ENCODE measurements at places on chromosomes 11 and 22. TPM values are rescaled to one million over a fixed set of nuclear protein-coding genes. Genes with fewer than 3 reads are reported as not detected.
A peak's percentile ranks its signal among the peaks of the same experiment; 100 is the strongest.

GRCh38 chr11:30573951-30574350, 12.2 kb downstream of the MPPED2 start:
- DNase-seq = no peak

GRCh38 chr11:130128626-130129025, 31.0 kb upstream of the ST14 start:
- no peak for DNase-seq

- DNase-seq = peak; percentile 68
These were observed 22.0 kb downstream of the ST14 start for GRCh38 chr11:130181295-130182272.

DNA sequence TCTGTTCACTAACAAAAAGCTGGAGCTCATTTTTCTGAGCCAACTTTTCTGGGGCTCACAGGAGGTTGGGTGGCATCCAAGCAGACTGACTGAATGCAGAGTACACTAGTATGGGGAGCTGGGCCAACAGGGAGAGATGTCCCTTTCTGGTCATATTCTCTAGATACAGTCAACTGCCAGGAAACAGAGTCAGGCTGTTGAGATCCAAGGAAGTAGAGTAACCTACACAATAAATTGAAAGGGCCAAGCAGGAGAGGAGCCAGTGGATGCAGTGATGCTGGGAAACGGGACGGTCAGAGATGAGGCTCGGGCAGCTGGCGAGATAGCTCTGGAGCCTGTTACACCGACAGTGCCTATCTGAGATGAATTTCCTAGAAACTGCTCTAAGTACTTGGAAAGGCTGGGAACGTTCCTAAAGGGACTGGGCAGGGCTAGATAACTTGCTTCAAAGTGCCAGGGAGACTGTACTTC, 71.1 kb downstream of the LARGE2 start:
- peak; percentile 84 for DNase-seq

GRCh38 chr11:15150507-15150906, 35.8 kb downstream of the INSC start:
- no peak for DNase-seq

DNA sequence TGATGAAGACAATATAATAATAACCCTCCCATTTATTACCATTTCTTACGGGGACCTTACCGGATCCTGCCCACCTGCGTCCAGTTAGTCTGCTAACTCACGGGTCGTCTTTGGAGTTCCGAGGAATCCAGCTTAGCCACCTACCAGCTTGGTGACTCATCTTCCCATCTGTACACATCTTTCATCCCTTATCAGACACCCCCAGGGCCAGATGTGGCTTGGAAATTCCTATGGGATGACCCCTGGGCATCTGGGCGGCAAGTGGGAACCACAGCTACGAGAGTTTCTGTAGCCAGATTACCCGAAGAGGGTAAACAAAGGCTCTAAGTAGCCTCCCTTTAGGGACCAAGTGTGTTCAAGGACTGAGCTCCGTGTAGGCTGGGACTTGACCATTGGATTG, 12.8 kb upstream of the PRR5 start:
- DNase-seq = no peak

GRCh38 chr11:121131656-121132055, 30.6 kb downstream of the TECTA start:
- no peak for DNase-seq

DNA sequence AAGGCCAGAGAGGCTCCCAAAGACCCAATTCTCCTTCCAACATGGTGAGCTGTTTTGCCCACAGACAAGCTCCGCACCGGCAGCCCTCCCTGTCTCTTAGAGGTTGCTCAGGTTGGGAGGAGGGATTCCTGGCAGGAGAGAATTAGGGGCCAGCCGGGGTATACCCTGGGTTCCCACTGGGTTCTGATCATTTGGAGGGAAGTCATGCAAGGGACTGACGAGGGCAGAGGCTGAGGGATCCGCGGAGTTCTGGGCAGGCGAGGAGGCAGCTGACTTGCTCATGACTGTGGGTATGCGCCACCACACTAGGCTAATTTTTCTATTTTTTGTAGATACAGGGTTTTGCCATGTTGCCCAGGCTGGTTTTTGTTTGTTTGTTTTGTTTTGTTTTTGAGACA, 4.6 kb downstream of the ST3GAL4 start:
- no peak for DNase-seq

DNA sequence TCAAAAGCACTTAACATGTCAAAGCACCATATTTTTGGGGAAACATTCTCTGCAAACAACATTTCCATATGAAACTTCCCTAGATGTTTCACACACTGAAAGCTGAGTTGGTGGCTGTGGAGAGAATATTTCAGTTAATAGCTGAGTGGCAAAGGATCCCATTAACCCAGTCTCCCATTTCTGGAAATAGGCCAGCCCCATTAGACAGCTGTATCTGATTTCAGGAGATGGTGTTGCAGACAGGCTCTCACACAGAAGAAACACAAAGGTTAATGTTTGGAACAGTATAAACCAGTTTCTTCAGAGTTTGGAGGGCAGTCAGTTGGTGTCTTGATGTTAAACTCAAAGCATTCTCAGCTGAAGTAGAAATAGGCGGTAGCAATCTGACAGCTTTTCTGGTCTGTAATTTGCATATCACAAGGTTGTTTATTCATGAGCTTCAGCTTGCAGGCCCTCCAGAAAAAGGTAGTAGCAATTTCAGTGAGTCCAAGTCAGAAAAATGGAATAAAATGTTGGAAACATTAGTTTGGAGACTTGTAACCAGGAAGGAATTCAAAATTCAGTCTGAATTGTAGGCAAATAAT, 15.5 kb upstream of the ZBTB44 start:
- no peak for DNase-seq

DNA sequence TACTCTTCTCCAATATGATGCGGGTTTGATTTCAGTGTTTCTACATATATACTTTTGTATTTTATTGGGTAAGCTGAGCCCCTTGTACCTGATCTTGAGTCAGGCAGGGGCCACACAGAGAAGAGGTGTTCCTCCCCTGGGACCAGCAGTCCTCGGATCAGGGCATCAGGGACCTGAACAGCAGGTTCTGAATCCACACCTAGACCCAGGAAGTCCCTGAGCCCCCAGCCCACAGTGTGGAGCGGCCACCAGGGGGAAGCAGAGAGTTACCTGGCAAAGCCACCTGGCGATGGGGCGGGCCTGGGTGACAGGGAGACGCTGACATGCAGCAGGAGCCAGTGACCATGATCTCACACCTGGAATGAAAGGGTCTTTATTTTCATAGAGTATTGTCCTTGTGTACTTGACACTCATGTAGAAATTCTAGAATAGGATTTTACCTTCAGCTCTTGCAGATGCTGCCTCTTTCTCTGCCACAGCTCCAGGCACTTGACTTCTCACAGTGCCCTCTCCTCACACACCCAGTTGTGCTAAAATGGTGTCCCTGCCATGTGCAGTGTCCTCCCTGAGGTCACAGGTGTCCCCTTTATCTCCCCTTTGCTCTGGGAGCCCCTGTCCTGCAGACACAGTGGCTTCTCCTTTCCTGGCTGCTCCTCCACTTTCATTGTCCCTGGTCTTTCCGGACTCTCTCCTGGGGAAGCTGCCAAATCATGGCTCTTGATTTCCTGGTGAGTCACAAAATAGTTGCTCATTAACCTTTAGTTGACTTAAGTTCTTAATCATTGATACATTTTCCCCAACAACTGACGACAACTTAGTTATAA, 48.5 kb downstream of the GGTLC2 start:
- peak; percentile 22 for DNase-seq

DNA sequence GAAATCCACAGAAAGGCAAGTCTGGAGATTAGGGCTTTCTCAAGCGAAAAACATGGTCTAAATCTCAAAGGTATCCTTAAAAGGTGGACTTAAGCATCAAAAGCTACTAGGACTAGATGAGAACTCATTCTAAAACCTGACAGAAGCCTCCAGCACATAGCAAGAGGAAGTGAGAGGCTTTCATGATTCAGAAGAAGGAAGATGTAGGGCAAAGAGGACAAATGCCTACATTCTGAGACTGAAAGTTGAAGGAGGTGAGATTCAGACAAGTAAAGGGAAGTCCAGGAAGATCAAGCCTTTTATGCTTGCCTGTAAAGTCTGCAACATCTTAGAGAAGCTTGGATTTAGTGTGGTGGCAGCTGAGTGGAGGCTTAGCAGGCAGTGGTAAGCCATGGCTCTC, 98.9 kb downstream of the PGR start:
- DNase-seq = no peak

GRCh38 chr11:78227921-78228320, 39.2 kb downstream of the USP35 start:
- no peak for DNase-seq

- no peak for DNase-seq
These were observed 10.3 kb downstream of the FXYD2 start for GRCh38 chr11:117814204-117814765.

DNA sequence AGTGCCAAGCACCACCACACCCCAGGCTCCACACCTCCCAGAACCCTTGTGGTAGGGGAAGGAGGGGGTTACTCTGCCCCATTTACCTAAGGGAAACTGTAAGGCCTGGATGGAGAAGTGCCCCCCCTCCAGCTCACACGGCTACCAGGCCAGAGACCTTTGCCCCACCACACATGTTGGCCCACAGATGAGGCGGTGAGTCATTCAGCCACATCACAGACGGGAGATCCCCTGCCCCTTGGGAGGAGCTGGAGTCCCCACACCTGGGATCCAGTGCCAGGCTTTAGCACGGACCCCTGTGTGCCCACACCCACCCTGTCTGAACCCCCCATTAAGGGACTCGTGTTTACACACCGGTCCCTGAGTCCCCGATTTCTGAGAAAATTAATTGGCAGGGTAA, 24.9 kb downstream of the CDKN1C start:
- DNase-seq = no peak

PRRG4 gene
- 9.7 TPM for total RNA-seq

MOGAT2 gene
- not detected for total RNA-seq

TP53AIP1 gene
- 0.61 TPM for total RNA-seq

RNF214 gene
- 18.5 TPM for total RNA-seq

PRAME gene
- total RNA-seq = not detected

CASP5 gene
- 2.1 TPM for total RNA-seq
